ENCODE measurements at places on chromosomes 4 and X.

DNA sequence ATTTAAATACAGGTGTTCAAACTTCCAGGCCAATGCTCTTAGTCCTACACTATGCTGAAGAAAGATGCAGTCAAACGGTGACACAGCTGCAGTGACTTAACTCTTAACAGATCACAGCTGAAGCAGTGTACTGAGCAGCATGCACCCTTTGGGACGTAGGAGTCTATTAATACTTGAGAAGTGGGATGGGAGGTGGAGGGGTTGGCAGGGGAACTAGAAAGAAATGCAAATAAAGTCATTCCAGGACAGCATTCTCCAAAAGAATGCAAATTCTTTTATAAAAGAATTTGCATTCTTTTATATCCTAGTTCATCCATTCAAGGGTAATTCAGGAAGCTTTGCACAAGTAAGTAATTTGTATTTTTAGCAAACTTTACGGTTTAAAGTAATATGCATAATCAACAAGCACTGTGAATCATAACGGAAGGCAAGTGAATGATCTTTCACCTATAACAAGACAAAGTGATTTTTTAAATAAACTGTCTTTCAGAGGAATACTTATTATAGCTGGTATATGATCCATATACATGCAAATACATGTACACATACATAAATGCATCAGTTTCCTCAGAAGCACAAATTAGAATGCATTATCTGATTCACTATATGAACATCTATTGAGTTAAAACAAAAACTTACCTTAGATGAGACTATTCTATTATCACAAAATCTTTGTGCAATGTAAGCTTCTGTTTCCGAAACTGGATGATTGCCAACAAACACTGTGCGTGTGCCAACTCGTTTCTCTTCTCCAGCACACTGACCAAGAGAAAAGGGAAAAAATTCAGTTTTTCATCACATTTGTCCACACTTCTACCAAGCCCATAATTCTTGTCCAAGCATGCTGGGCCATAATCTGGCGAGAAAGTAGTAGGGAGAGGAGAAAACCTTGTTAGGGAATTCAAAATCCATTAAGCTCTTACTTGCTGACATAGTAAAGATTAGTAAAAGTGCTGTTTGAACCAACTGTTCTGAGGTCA lies 106.5 kb downstream of the ATP11C start:
- DNase-seq: peak; percentile 63

GRCh38 chr4:180542445-180543100 lies 1700.6 kb upstream of the TENM3 start:
- peak; percentile 30 for DNase-seq

GRCh38 chr4:67470871-67471270 lies 74.4 kb downstream of the CENPC start:
- DNase-seq: no peak

GRCh38 chrX:31670245-31670644 lies 598.4 kb upstream of the FTHL17 start:
- DNase-seq: peak; percentile 20

DNA sequence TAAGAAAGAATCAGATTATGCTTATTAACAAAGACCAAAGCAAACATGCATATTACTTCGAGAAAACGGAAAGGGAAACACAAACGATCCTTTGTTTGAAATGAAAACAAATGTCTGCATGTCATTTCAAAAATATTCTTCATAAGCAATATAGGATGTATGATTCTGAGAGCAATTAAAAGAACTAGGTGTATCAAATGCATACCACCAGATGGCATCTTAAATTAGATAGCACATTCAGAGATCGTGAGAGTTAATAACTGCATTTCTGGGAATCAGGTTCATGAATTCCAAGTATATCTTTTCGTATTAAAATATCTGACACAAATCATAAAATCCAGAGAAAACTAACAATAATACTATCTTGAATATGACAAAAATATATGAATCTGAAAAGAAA lies 159.5 kb downstream of the PPP3CA start:
- DNase-seq: peak; percentile 46

DNA sequence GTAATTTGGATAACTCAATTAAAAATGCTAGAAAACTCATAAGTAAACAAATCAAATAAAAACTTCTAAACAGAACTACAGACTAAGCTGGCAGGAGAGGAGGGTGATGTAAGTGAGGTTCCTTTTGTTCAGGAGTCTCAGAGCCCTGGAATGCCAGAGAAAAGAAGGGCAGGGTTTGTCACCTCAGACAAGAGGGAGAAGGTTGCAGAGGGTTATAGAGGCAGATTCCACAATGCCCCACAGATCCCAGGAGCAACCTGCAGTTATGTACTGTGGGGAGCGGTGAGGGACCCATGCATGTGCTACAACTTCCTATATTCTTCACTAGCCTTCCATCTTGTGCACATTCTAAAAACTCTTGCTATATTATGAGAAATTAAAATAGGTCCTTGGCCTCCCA lies 129.7 kb downstream of the CFAP299 start:
- no peak for DNase-seq

GRCh38 chrX:103919270-103919637 lies 43.2 kb upstream of the TMSB15B start:
- DNase-seq: peak; percentile 59

- DNase-seq: no peak
Measured at GRCh38 chr4:89105726-89106125, 5.6 kb upstream of the TIGD2 start.

GRCh38 chr4:38193236-38193863 lies 233.2 kb downstream of the PTTG2 start:
- peak; percentile 50 for DNase-seq

- no peak for DNase-seq
Measured at GRCh38 chr4:1087371-1087770, 26.0 kb downstream of the RNF212 start.

All from choroid plexus epithelial cell (primary cell).